ENCODE measurements at places on chromosomes 16 and 17. TPM values are rescaled to one million over a fixed set of nuclear protein-coding genes. Genes with fewer than 3 reads are reported as not detected.
A peak's percentile ranks its signal among the peaks of the same experiment; 100 is the strongest.

DNA sequence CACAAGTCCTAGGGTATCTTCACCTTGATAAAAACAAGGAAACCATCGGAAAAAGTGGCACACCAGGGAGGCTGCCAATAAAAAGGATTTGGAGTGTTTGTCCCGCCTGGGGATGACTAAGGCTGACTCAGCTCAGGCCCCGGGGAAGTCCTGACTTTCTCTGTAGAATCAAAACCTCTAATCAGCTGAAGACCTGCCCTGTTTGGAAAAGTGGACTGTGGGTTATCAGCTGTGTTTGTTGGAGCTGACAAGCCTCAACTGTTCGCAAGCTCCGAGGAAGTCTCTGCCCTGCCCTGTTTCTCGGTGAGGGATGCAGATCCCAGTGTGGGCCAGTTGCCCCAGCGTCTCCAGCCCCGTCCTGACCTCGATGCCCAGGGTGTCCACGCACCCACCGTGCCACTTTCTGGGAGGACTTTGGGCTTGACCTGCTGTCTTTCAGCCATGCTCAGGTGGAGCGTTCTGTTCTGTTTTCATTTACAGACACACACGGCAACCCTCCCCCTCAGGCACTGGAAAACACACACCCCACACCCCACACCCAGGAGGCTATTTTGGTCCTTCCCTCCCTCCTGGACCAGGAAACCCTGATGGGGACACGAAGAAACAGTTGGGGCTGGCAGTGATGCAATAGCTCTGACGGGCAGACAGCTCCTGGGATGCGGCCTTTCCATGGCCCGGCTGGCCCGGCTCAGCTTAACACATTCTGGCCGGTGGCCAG lies 27.6 kb upstream of the PITPNA start:
- DNase-seq: peak; percentile 94

DNA sequence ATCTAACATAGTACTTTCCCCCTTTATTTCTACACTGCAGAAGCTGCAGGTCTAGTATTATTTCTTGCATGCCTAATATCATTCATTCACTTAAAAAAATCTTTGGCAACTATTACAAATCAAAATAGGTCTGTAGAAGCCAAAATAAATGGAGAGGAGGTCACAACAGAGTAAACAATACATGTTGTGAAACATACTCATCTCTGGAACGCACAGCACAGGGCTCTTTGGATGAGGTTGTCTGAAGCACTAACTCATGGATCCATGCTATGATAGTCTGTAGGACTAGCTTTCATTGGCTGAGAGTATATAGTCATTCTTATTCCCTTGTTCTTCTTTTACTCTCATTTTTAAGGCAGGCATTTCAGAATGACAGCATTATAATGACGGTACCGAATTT lies 21.3 kb downstream of the MYO1D start:
- DNase-seq: no peak

Gene COPS3
- 82.8 TPM for total RNA-seq

DNA sequence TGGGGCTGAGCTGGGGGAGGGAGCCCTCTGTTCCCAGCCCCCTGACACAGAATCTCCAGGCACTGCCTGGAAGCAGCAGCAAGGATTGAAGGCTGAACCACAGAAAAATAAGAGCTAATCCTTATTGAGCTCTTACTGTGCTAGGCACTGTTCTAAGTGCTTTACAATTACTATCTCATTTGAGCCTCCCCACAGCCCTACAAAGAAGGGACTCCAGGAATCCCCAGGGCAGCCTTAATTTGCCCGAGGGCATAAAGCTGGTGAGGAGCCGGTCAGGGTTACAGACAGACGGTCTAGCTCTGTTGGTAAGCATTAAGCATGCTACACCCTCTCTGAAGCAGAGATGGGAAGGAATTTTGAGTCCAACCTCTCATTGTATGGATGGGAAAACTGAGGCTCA lies 7.0 kb downstream of the SAMD14 start:
- DNase-seq: no peak

GRCh38 chr17:34375426-34375997 lies 12.5 kb upstream of the CCL1 start:
- DNase-seq: no peak

Gene SPECC1
- total RNA-seq: 110 TPM

Gene ITGAD
- total RNA-seq: not detected

GRCh38 chr17:36034127-36034526 lies 16.4 kb upstream of the CCL23 start:
- no peak for DNase-seq

Gene CNP
- total RNA-seq: 94.6 TPM

DNA sequence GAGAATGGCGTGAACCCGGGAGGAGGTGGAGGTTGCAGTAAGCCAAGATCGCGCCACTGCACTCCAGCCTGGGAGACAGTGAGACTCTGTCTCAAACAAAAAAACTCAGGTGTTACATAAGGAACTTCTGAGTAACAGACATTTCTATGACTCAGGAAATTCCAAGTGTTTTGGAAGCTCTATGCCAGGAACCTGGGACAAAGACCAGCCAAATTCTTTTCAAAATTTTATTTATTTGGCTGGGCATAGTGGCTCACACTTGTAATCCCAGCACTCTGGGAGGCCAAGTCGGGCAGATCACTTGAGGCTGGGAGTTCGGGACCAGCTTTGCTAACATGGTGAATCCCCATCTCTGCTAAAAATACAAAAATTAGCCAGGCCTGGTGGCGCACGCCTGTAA lies 5.2 kb upstream of the SH2B1 start:
- no peak for DNase-seq

Gene EFCAB5
- under 0.01 TPM for total RNA-seq

Gene IL21R
- 0.43 TPM for total RNA-seq

GRCh38 chr17:42653179-42654124 lies 5.6 kb upstream of the TUBG2 start:
- peak; percentile 81 for DNase-seq

- DNase-seq: no peak
These were observed 82.0 kb upstream of the ZNF423 start for GRCh38 chr16:49937886-49938285.

Gene EPX
- not detected for total RNA-seq

Gene TMEM204
- total RNA-seq: 22.5 TPM

DNA sequence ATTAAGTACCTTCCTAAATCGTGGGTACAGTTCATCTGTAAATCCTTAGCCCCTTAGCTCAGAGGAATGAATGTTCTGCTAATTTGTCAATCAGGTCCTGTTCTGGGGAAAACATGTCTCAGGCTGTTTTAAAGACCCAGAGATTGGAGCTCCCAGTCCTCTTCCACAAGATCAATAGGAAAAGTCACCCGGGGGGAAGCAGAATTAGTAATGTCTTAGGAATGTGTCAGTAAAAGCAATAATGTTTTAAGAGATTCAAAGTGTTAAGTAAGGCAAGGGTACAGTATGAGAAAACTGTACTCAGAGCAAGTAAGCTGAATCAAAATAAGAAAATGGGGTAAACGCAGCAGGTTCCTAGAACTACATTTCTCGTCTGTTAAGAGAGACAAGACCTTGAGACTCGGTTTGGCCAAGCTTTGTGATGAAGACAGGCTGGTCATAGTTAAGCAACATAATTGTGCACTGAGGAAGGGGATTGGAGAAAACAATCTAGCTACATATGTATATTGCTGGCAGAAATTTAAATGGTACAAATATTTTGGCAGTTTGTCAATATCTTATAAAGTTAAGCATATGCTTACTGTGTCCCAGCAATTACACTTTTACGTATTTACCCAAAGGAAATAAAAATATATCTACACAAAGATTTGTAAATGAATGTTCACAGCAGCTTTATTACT lies 192.9 kb upstream of the C17orf78 start:
- peak; percentile 38 for DNase-seq

Gene SBK1
- total RNA-seq: not detected

Gene BCAS3
- total RNA-seq: 23.7 TPM

Gene SDR42E1
- 2.6 TPM for total RNA-seq

Measured in fibroblast of villous mesenchyme (primary cell).